ENCODE measurements at places on chromosomes 11 and 22.
A peak's percentile ranks its signal among the peaks of the same experiment; 100 is the strongest.

GRCh38 chr11:76210931-76211851 is 4.9 kb upstream of the WNT11 start:
- H3K27me3 ChIP-seq: peaks cover 55% of the 10 kb centered on the region
- DNase-seq: no peak
- H3K27ac ChIP-seq: no peak overlapping the region
- H3K36me3 ChIP-seq: no peaks in the 10 kb centered on the region

DNA sequence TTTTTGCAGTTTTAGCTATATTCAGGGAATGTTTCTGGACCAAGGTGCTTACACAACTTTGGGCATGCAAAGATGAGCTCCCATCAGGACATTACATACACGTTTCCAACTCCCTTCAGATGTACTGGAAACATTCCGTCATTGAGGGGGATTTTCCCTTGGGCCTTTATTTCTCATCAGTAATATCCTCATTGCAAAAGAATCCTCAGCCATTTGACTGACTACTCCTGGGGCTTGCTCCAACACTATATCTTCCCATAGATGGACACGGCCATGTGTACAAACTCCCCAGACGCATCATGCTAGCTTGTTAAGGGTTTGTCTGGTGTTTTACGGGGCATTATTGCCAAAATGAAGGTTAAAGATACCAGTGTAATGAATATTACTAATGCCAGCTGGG is 59.3 kb upstream of the NUP160 start:
- H3K27ac ChIP-seq: no peak overlapping the region
- no peaks in the 10 kb centered on the region for H3K4me1 ChIP-seq
- H3K4me3 ChIP-seq: no peak overlapping the region

GRCh38 chr11:19803506-19803998 is 90.9 kb downstream of the NAV2 start:
- no peak overlapping the region for H3K4me3 ChIP-seq
- 0 out of 2 replicates have a peak, but pooled peaks cover 3% of the 10 kb centered on the region for H3K36me3 ChIP-seq
- no peak overlapping the region for H3K27ac ChIP-seq
- no peak for DNase-seq

DNA sequence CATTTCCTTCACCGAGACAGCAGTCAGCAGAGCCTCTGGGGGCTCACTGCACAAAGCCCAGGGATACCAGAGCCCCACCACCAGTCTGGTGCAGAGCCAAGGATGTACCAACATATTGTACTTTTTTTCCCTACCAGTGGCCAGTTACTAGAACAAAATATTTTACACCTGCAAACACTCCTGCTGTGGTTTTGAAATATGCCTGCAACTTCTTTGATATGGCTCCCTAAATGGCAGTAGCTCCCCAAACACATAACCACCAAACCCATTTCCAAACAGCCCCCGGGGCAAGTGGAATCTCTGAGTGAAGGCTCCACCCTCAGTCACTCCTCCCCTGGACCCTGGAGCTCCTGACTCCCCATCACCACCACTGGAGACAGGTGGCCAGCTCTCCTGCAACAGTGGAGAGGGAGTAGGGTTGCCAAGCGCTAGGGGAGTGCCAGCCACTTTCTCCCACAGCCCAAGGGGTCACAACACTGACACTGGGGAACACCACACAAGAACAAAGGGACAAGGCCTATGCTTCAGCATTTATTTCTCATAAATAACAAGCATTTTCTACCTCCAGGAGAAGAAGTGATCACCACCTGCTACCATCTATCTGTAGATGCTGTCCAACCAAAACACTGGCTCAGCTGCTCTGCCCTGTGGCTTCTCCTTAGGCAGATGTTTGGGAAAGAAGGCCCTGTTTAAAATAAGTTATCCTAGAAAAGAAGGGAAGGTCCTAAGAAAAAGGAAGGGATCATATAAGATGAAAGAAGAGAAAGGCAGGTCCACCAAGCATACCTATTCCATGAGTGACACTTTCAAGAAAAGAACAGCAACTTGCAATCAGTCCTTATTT is 15.1 kb downstream of the DGCR2 start:
- DNase-seq: no peak
- no peak overlapping the region for H3K27ac ChIP-seq
- no peak overlapping the region for H3K4me3 ChIP-seq
- peaks cover 8% of the 10 kb centered on the region for H3K4me1 ChIP-seq

GRCh38 chr11:102626676-102627075 is 1.5 kb upstream of the MMP20 start:
- H3K27ac ChIP-seq: no peak overlapping the region
- H3K4me3 ChIP-seq: no peak overlapping the region
- no peaks in the 10 kb centered on the region for H3K27me3 ChIP-seq

DNA sequence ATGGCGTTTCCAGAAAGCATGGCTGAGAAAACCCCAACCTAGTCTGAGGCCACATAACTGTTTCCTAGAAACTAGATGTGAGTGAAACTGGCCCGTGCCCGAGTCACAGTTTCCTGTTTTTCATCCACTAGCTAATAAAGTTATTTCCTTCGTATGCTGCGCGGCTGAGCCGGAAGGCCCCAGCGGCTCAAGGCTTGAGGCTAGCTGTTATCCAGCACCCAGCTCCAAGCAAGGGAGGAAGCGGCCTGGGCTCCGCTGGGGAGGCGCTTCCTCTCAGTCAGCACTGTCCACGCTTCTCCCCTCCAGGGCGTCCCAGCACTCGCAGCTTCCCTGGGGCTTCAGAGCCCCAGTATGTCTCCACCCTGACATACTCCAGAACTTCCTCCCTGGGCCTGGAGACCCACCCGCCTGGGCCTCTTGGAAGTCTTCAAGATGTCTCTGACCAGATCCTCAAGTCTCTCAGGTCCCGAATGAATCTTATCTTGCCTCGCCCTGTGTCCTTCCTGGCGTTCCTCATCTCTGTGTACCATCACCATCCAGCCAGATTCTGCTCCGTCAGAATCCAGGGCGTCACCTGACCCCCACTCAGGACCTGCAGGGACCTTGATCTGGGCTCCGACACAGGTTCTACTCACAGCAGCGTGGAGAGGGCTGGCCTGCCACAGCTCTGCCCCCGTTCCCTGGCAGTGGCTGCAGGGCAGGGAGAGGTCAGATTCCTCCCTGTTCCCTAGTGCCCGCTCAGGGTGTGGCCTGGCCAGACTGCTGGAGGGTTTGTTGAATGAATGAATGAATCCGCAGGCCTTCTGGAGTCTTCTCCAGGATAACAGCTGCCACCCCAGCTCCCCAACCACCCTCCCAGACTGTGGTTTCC is 81.9 kb downstream of the LRRC32 start:
- no peaks in the 10 kb centered on the region for H3K27me3 ChIP-seq
- H3K27ac ChIP-seq: no peak overlapping the region
- H3K4me1 ChIP-seq: no peaks in the 10 kb centered on the region
- DNase-seq: no peak

GRCh38 chr22:42745118-42745517 is 24.4 kb upstream of the A4GALT start:
- no peak overlapping the region for H3K27ac ChIP-seq
- no peaks in the 10 kb centered on the region for H3K4me1 ChIP-seq
- H3K36me3 ChIP-seq: no peaks in the 10 kb centered on the region
- no peaks in the 10 kb centered on the region for H3K27me3 ChIP-seq

DNA sequence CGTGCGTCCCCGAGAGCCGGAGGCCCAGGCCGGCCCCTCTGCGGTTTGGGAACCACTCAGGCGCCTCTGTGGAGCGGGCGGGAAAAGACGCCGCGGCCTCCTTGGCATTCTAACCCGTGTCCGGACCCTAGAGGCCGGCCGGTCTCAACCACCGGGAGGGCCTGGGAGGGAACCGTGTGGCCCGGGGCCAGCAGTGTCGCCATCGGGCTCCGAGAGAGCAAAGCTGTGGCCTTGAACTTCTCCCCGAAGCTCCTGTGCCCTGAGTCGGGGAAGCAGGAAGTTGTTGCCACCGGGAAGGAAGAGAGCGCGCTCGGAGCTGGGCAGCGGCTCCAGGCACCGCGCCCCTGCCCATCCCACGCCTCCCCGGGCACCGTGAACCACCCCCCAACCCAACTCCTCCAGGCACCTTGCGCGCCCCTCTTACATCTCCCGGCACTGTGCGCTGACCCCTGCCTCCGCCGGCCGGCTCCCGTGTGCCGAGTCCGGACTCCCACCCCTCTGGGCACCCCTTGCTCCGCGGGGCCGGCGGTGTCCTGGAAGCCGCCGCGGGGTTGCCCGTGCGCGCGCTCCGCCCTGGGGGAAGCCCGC is 80.0 kb upstream of the PPARA start:
- DNase-seq: peak; percentile 58
- peaks cover 6% of the 10 kb centered on the region for H3K27me3 ChIP-seq
- no peaks in the 10 kb centered on the region for H3K36me3 ChIP-seq
- H3K4me1 ChIP-seq: peaks cover 6% of the 10 kb centered on the region
- peak overlapping the region; percentile 80 for H3K4me3 ChIP-seq

GRCh38 chr11:17343907-17344306 is 7.7 kb upstream of the NCR3LG1 start:
- H3K36me3 ChIP-seq: no peaks in the 10 kb centered on the region
- H3K4me1 ChIP-seq: no peaks in the 10 kb centered on the region
- no peaks in the 10 kb centered on the region for H3K27me3 ChIP-seq
- H3K4me3 ChIP-seq: no peak overlapping the region
- no peak overlapping the region for H3K27ac ChIP-seq

DNA sequence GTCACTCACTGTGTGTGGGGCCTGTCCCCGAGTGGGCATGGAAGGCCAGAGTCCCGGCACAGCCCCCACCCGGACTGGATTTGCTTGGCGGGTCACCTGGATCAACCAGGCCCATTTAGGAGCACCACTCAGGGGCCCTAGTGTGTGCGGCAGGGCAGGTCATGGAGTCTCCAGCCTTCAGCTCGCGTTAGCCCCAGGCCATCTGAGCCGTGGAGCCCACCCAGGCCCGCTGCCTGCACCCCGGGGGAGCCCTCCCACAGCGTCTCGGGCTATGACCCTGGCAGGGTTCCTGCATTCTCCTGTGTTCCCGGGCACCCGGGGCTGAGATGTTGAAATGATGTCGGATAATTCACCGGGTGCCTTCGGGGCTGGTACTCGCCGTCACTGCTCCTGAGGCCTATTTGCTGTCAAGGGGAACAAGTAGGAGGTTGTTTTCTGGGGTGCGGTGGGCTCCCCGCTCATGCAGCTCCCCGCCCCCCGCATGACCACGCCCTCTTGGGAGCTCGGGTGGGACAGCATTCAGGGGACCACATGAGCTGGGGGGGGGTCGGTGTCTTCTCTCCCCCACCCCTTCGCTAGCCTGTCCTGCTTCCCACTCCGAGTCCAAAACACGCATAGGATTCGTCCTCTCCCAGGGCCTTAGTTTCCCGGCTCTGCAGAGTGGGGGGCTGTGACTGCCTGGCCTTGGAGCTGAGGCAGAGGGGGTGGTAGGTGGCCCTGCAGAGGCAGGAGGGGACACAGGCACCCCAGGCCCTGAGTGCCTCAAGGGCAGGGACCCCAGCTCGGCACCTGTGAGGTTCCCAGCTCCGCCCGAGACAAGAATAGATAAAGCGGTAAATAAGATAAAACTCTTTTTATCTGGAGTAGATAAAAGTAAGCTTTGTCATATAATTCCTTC is 77.2 kb downstream of the KCNQ1 start:
- H3K27ac ChIP-seq: no peak overlapping the region
- H3K4me3 ChIP-seq: no peak overlapping the region
- peak; percentile 23 for DNase-seq
- no peaks in the 10 kb centered on the region for H3K4me1 ChIP-seq

DNA sequence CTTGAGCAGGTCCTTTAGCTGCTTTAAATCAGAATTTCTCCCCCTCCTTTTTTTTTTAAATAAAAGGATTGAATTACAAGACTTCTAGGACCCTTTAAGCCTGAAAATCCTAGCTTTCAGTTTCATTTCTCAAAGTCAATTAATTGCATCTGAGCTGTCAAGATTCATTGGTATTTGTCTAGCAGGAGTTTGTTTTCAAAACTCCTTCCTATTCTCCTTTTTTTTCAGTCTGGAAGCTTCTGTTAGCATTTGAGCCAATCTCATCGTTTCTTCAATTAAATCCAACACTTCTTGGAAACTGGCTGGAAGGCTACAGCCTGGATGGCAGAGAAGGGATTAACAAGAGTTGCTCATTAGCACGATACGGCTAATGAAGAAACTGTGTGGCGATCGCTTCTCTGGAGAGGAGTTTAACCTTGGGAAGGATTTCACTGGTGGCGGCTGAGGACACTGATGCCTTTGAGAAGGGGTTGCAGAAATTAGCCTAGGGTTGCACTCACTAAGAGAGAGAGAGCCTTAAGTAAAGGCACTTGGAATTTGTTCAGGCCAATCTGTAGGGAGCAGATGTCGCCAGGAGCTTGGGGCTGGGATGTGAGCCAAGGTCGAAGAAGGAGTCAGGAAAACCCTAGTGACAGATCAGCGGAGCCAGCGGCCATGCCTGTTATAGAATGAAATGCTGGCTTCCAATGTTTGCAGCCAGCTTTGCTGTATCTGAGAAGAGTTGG is 43.8 kb upstream of the API5 start:
- peaks cover 2% of the 10 kb centered on the region for H3K4me1 ChIP-seq
- H3K27ac ChIP-seq: no peak overlapping the region
- DNase-seq: no peak
- H3K4me3 ChIP-seq: no peak overlapping the region
- H3K36me3 ChIP-seq: peaks cover 2% of the 10 kb centered on the region
- H3K27me3 ChIP-seq: no peaks in the 10 kb centered on the region

GRCh38 chr11:29495676-29496075 is 521.2 kb downstream of the KCNA4 start:
- no peaks in the 10 kb centered on the region for H3K27me3 ChIP-seq
- no peak overlapping the region for H3K4me3 ChIP-seq
- no peaks in the 10 kb centered on the region for H3K36me3 ChIP-seq
- no peak for DNase-seq
- H3K4me1 ChIP-seq: no peaks in the 10 kb centered on the region
- no peak overlapping the region for H3K27ac ChIP-seq

GRCh38 chr11:2178906-2179494 is 7.4 kb upstream of the TH start:
- DNase-seq: no peak
- no peak overlapping the region for H3K4me3 ChIP-seq
- H3K27me3 ChIP-seq: no peaks in the 10 kb centered on the region
- no peak overlapping the region for H3K27ac ChIP-seq
- no peaks in the 10 kb centered on the region for H3K4me1 ChIP-seq

DNA sequence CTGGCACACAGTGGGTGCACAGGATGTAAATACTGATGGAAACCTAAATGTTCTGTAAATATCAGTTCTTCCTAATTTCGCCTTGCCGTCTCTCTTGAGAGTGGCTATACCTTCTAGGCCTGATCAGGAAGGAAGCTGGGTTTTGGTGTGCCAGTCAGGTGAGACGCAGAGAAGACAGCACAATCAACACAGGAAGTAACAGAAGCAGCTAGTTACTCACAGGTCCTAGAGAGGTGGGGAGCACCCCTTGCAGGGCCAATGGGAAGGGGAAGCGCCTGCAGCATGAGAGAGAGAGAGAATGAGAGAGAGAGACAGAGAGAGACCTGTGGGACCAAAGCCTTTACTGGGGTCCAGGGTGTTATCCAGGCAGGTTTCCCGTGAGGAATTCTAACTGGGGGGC is 80.8 kb downstream of the FBLN1 start:
- no peak for DNase-seq
- H3K27me3 ChIP-seq: no peaks in the 10 kb centered on the region
- H3K36me3 ChIP-seq: no peaks in the 10 kb centered on the region
- peaks cover 5% of the 10 kb centered on the region for H3K4me1 ChIP-seq
- no peak overlapping the region for H3K4me3 ChIP-seq

- H3K36me3 ChIP-seq: peaks cover 9% of the 10 kb centered on the region
- H3K4me3 ChIP-seq: peak overlapping the region; percentile 80
- H3K4me1 ChIP-seq: 0 out of 2 replicates have a peak, but pooled peaks cover 2% of the 10 kb centered on the region
- H3K27me3 ChIP-seq: peaks cover 10% of the 10 kb centered on the region
- H3K27ac ChIP-seq: no peak overlapping the region
Measured at GRCh38 chr22:20438678-20439492, 1.3 kb upstream of the SCARF2 start.

GRCh38 chr11:61010466-61011228 is 39.2 kb downstream of the CD6 start:
- H3K4me3 ChIP-seq: no peak overlapping the region
- no peaks in the 10 kb centered on the region for H3K36me3 ChIP-seq
- H3K27ac ChIP-seq: no peak overlapping the region
- H3K4me1 ChIP-seq: no peaks in the 10 kb centered on the region
- DNase-seq: no peak
